Esophagus squamous epithelium (tissue), 5 donors: ENCODE measurements at places on chromosomes 16 and 17.

- DNase-seq, result no peak
Observed at GRCh38 chr17:1060991-1061390, 64.1 kb downstream of the TIMM22 start.

DNA sequence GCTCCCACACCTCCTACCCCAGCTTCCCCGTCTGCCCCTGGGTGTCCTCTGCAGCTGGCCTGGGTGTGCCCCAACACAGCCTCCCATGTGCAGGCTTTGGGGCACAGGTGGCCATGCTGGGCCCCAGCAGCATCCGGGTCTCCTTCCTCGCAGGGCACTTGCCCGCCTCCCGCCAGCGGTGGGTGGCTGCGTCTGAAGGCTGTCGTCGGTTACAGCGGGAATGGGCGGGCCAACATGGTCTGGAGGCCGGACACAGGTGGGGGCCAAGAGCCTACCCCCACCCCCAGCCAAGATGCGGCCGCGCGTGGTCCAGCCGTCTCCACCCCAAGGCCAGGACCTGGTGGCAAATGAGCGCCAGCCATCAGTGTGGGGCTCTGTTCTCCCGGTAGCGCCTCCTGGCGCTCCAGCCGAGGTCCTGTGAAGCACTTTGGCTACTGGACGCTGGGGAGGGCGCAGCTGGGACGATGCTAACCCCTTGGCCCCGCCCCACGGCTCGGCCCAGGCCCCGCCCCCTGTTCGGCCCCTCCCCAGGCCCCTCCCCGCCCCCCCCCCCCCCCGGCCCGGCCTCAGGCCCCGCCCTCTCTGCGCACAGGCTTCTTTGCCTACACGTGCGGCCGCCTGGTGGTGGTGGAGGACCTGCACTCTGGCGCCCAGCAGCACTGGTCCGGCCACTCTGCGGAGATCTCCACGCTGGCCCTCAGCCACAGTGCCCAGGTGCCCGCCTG lies 7.3 kb upstream of the RHOT2 start:
- DNase-seq, result no peak

DNA sequence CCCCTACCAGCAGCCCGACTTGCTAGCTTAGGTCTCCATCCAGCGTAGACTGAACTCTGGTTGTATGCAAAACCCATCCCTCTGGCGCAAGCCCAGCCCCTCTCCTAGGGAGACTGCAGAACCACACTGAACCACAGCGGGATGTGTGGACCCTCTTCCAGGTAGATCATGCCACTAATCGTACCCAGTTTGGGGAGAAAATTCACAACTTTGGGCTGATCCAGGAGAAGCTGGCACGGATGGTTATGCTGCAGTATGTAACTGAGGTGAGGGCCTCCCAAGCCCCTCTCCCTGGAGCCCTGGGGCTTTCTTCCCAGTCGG lies 3.2 kb downstream of the ACADVL start:
- DNase-seq, result no peak

GRCh38 chr17:17457680-17458079 lies 19.1 kb upstream of the MED9 start:
- DNase-seq, result no peak

- DNase-seq, result no peak
Observed at GRCh38 chr17:79913896-79914812, 74.9 kb upstream of the CBX4 start.

GRCh38 chr17:74165797-74166365 lies 37.6 kb upstream of the RPL38 start:
- DNase-seq, result no peak

- DNase-seq, result no peak
Observed at GRCh38 chr16:88831838-88832237, 20.1 kb upstream of the APRT start.

DNA sequence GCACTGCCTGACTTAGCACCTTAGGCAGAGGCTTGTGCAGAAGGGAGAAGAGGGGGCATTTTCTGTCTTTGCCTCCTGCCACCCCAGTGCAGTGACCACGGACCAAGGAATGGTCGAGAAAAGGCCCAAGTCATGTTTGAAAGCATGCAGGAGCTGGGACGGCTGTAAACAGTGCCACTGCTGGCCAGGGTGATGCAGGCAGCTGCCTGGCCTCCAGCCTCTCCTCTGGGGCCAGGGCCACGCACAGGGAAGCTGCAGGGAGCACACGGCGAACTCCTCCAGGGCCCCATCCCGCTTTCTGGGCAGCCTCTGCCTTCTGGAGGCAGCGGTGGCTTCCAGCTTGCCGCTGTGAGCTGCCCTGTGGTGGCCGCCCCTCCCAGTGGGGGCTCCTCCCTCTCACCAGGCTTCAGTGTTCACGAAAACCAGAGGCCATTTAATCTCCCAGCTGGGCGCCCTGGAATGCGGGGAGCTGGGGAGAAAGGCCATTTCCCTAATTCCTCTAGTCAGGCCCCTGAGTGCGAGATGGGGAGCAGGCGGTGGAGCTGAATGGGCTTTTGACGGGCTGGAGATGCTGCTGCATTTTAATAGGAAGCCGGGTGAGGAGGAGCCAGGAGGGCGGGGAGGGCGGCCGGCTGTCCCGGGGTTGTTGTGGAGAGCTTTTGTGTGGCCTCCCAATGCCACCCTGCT lies 28.7 kb upstream of the DNAI2 start:
- no peak for DNase-seq

GRCh38 chr16:8548166-8548565 lies 42.1 kb downstream of the TMEM114 start:
- DNase-seq, result no peak

DNA sequence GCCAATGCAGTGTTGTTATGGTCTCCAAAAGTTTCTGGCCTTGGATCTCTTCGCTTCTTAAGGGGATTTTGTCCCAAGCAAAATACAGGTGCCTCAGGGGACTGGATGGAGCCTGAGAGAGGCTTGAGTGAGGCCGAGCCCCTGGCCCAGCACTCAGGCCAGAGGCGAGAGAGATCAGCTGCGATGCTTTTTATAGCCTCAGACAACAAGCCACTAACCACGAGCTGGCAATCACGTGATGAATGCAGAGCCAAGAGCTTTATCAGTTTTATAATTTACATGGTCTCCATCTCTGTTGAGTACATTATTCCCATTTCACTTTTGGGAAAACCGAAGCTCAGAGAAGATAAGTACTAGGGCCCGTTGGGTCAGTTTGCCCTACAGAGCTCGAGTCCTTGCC lies 360.0 kb upstream of the CDH5 start:
- DNase-seq, result no peak

DNA sequence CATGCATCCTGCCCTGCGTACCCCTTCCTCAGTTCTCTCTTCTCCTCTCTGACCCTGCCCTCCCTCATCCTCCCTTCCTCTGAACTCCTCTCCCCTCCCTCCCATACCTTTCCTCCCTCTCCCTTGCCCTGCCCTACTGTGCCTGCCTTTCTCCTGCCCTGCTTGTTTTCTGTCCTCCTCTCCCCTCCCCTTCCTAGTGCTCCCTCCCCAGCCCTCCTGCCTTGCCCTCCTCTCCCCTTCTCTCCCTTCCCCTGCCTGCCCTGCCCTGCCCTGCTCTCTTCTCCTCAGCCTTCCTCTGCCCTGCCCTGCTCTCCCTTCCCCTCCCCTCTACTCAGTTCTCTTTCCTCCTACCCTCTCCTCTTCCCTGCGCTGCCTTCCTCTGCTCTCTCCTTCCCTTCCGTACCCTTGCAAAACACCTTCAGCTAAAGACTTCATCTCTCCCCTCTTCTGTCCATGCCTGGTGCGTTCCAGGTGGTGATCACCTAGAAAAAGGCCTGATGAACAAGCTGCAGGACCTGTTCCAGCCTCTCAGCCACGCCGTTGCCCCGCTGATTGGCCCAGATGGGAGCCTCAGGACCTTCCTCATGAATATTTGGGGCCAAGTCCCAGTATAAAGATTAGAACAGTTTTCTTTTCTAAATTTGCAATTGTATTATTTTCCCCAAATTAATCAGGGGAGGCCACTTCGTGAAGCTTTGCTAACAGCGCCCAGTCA lies 290.5 kb downstream of the CPPED1 start:
- DNase-seq, result no peak

DNA sequence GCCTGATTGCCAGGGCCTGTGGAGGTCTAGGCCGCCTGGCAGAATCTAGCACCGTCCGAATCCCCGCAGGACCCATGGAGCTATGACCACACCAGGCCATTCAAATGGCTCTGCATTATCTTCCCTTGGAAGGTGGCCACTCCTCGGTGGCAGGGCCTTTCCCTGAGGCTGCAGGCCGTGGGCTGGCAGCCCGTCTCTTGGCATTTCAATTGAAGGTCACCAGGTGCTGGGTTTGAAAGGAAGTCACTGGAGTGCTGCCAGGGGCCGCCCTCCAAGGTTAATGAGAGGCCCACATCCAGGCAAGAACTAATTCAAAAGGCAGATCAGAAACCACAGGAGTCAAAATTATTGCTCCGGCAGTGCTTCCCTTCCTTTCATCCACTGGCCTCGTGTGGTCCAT lies 27.7 kb upstream of the CACNG5 start:
- no peak for DNase-seq

GRCh38 chr16:8967132-8967821 lies 3.6 kb upstream of the USP7 start:
- no peak for DNase-seq

- no peak for DNase-seq
Observed at GRCh38 chr17:40026816-40027613, 11.8 kb downstream of the CSF3 start.

- no peak for DNase-seq
Observed at GRCh38 chr17:34370376-34370996, 7.5 kb upstream of the CCL1 start.

GRCh38 chr17:15942207-15942833 lies 2.6 kb upstream of the ADORA2B start:
- DNase-seq, result no peak

DNA sequence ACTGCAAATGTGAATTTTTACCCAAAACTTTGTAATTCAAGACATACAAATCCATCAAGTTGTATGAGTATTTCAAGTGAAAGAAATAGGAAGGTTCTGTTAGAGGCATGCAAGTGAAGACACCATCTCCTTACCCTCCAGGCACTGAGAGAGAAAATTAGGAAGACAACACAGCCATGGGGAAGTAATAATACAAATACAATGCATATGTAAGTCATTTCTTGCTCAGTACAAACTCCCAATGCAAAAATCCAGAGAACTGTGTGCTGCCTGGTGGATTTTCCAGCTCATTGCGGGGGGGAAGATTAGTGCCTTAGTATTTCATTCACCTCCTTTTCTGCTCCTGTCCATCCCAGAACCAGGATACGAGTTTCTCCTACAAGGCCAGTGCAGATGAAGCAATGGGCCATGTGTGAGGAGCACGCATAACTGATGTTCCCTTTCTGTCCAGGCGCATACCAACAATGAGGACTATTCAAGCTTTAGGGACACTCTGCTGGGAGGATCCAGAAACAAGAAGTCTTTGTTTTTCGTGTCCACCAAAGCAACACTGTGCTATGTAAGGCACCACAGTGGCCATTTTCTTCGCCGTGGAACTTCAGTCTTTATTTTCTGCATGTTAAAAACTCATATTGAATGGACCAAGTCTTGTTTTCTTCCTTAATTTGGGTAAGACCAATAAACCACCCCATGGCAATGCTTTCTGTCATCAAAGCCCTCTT lies 143.7 kb upstream of the RCVRN start:
- DNase-seq, result no peak

DNA sequence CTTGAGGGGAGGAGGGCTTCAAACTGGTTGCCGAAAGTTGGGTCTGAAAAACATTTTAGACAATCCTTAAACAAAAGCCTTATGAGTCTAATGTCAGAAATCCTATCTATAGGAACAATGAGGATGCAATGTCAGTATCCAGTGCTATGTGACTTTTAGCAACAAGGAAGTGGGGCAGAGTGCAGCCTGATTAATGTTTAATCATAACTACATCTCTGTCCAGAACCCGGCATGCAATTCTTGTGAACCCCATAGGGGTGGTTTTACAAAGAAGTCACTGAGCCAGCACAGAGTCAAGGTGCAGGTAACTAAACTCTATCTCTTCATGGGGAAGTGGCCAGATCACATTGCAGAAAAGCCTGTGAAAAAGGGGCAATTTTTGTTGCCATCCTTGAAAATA lies 267.5 kb downstream of the HS3ST4 start:
- no peak for DNase-seq

- DNase-seq, result no peak
Observed at GRCh38 chr16:85457366-85457765, 155.8 kb upstream of the GSE1 start.

- DNase-seq, result no peak
Observed at GRCh38 chr16:87463722-87464690, 28.8 kb downstream of the ZCCHC14 start.

DNA sequence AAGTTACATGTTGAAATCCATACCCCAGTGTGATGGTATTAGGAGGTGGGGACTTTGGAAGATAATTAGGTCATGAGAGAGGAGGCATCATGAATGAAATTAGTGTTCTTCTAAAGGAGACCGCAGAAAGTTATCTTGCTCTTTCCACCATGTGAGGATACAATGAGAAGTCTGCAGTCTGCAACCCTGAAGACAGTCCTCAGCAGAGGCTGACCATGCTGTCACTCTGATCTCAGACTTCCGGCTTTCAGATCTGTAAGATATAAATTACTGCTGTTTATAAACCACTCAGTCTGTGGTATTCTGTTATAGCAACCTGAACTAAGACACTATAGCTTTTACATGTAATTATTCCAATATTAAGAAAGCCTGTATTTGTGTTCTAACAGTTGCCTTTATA lies 116.7 kb upstream of the CES5A start:
- no peak for DNase-seq

- DNase-seq, result no peak
Observed at GRCh38 chr17:17792037-17792550, 44.7 kb downstream of the SREBF1 start.

DNA sequence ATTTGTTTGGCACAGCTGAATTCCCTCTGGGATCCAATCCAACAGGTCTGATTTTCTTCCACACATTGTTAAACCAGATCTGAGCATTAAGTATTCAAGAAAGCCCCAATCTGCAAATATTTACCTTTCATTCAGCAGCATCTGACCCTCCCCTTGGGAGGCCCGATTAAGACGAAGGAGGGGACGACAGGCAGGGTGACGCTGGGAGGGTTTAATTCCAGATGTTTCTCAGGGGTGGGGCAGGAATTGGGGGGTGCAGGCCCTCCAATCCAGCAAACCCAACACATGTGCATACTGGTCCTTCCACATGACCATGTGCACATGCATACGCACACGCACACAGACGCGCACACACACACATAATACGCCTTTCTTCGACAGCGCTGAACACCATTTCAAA lies 240.5 kb downstream of the GSG1L start:
- no peak for DNase-seq

GRCh38 chr17:8369944-8370343 lies 6.6 kb downstream of the KRABD2 start:
- DNase-seq, result no peak

- no peak for DNase-seq
Observed at GRCh38 chr17:4898351-4898750, 985 bp upstream of the C17orf107 start.

DNA sequence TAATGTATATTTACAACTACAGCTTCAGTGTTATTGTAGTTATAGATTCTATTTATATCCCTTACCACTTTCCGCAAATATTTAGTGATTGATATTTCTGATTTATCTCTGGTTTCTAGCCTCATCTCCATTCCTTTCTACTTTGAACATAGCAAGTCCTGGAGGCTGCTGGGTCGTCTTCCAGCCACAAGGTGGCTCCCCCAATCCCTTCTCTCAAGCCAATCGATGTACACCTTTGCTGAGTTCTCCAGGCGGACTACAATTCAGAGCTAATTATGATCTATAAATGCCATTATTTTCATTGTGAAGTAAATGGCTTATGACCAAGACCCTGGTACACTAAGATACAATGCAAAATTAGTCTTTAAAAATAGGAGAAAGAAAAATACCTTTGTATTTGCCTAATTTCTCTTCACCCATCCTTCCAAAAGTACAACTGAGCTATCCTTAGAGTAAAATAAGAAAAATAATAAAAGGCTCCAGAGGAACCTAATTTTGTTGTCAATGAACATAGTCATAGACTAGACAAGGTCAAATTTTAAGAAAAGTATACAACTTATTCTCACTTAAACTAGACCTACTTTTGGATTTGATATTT lies 122.1 kb downstream of the SKAP1 start:
- DNase-seq, result no peak
